ENCODE measurements at places on chromosomes 12 and 14. TPM values are rescaled to one million over a fixed set of nuclear protein-coding genes. Genes with fewer than 3 reads are reported as not detected.

GRCh38 chr12:53352331-53353256, 16.4 kb upstream of the SP7 start:
- H3K4me1 ChIP-seq = no peaks in the 10 kb centered on the region
- no peak overlapping the region for H3K4me3 ChIP-seq
- H3K27me3 ChIP-seq = no peaks in the 10 kb centered on the region
- H3K36me3 ChIP-seq = no peaks in the 10 kb centered on the region
- peak; percentile 81 for DNase-seq
- H3K27ac ChIP-seq = no peak overlapping the region

DNA sequence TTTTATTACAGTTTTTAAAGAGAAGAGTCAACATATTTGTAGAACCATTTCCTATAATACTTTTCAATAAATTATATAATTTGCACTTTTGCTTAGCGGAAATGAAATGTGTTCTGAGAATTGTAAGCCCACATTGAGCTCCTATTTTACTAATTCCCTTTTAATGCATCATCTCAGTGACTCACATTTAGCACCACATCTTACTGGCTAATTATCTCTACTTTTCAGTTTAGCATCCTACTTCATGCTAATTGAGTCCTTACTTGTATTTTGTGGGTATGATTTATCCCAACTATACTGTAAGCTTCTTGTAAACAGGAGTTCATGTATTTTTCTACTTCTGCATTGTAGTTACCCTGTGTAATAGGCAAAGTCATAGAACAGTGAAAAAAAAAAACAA, 67.5 kb downstream of the TMX1 start:
- no peak overlapping the region for H3K27ac ChIP-seq
- H3K4me1 ChIP-seq = peaks cover 18% of the 10 kb centered on the region
- no peak for DNase-seq
- no peaks in the 10 kb centered on the region for H3K36me3 ChIP-seq

DNA sequence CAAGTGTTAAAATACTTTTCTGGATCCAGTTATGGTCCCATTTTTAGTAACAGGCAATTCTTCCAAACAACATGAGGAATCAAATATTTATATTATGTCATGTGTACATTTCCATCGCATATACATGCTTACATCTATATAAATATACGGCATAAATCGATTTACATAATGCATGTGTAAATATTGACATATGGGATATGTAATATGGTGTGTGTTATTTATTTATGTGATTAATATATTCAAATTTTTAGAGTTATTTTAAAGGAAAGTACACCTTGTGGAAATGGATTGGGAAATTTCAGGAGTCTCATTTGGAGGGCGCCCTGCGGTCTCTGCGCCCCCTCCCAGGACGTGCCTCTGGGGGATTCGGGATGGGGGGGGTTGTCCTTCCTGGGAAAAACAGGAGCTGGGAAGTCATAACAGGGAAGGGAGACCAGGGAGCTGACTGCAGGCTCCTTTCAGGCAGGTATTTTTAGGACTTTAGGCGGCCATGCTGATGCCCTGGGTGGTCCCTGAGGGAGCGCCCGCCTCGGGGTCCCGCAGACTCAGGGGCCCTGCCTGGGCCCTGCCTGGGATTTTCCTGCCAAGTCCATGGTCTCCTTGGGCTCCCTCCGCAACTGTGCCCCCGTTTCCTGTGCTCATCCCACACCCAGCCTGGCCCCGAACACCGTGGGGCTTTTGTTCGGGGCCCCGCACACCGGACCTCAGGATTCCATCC, 82.7 kb upstream of the SFSWAP start:
- H3K27ac ChIP-seq = no peak overlapping the region
- H3K4me3 ChIP-seq = no peak overlapping the region
- no peaks in the 10 kb centered on the region for H3K27me3 ChIP-seq
- no peak for DNase-seq
- H3K36me3 ChIP-seq = no peaks in the 10 kb centered on the region

GRCh38 chr14:104879201-104879982, 14.3 kb downstream of the CEP170B start:
- no peak overlapping the region for H3K4me3 ChIP-seq
- H3K4me1 ChIP-seq = no peaks in the 10 kb centered on the region
- H3K27ac ChIP-seq = no peak overlapping the region
- H3K36me3 ChIP-seq = no peaks in the 10 kb centered on the region
- no peak for DNase-seq

DNA sequence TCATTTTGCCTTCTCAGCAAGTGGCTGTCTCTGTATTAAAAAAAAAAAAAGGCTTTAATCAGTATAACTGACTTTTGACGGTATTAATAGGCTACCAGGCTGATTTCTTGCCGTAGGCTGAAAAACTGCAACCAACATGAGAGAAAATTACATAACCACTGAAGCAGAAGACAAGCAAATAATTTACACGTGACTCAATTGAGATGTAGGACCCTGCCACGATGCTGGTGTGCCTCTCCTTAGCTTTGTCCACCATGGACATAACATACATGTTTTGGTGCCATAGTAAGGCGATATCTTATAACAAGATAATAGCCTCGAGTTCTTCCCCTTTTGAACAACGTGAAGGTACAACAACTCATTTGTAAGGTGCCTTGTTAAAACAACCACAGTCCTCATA, 88.7 kb upstream of the GRIP1 start:
- H3K27ac ChIP-seq = no peak overlapping the region
- no peak overlapping the region for H3K4me3 ChIP-seq
- H3K36me3 ChIP-seq = no peaks in the 10 kb centered on the region
- no peaks in the 10 kb centered on the region for H3K27me3 ChIP-seq

- no peaks in the 10 kb centered on the region for H3K4me1 ChIP-seq
- no peak overlapping the region for H3K4me3 ChIP-seq
- H3K36me3 ChIP-seq = no peaks in the 10 kb centered on the region
- DNase-seq = no peak
Observed at GRCh38 chr12:78241446-78241845, 410.8 kb downstream of the NAV3 start.

- H3K4me1 ChIP-seq = no peaks in the 10 kb centered on the region
- DNase-seq = no peak
- H3K27ac ChIP-seq = no peak overlapping the region
- H3K36me3 ChIP-seq = no peaks in the 10 kb centered on the region
- no peaks in the 10 kb centered on the region for H3K27me3 ChIP-seq
- no peak overlapping the region for H3K4me3 ChIP-seq
Observed at GRCh38 chr14:101054671-101055070, 151.1 kb upstream of the RTL1 start.

GRCh38 chr14:55519473-55520080, 60.4 kb upstream of the KTN1 start:
- no peaks in the 10 kb centered on the region for H3K27me3 ChIP-seq
- peak overlapping the region; percentile 66 for H3K27ac ChIP-seq
- no peak overlapping the region for H3K4me3 ChIP-seq
- H3K36me3 ChIP-seq = no peaks in the 10 kb centered on the region
- H3K4me1 ChIP-seq = no peaks in the 10 kb centered on the region
- peak; percentile 39 for DNase-seq

DNA sequence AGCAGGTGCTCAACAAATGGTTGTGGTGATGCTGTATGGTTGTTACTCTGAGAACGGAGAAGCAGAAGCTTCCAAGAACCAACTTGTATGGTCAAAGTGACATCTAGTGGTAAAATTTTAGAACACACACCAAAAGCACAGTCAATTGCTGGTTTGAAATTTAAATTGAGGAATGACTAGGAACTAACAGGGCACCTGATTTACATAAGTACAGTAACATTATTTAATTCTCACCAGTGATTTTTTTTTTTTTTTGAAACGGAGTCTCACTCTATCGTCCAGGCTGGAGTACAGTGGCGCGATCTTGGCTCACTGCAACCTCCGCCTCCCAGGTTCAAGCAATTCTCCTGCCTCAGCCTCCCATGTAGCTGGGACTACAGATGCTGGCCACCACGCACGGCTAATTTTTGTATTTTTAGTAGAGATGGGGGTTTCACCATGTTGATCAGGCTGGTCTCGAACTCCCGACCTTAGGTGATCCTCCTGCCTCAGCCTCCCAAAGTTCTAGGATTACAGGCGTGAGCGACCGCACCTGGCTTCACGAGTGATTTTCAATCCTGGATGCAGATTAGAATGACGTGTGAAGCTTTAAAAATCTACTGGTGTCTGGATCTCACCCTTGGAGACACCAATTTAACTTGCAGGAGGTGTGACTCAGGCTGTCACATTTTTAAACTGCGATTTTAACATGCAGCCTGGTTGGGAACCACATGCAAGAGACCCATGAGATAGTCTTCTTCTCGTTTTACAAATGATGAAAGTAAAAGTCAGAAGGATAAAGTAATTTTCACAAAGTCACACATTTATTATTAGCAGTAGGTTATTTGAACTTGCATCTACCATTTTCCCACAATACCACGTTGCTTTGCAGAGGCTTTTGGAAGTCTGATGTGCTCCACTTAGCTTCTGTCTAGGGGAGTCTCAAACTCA, 14.1 kb upstream of the NUMB start:
- no peak overlapping the region for H3K27ac ChIP-seq
- H3K27me3 ChIP-seq = no peaks in the 10 kb centered on the region
- DNase-seq = no peak
- H3K4me3 ChIP-seq = no peak overlapping the region
- H3K36me3 ChIP-seq = no peaks in the 10 kb centered on the region

GRCh38 chr12:3119192-3119755, 42.1 kb downstream of the TSPAN9 start:
- H3K27ac ChIP-seq = peak overlapping the region; percentile 93
- H3K4me3 ChIP-seq = no peak overlapping the region
- DNase-seq = no peak
- peaks cover 43% of the 10 kb centered on the region for H3K4me1 ChIP-seq
- no peaks in the 10 kb centered on the region for H3K27me3 ChIP-seq

GRCh38 chr12:2179953-2180736, 127.4 kb downstream of the CACNA1C start:
- H3K27me3 ChIP-seq = no peaks in the 10 kb centered on the region
- no peaks in the 10 kb centered on the region for H3K36me3 ChIP-seq
- no peak overlapping the region for H3K4me3 ChIP-seq
- peaks cover 9% of the 10 kb centered on the region for H3K4me1 ChIP-seq

DNA sequence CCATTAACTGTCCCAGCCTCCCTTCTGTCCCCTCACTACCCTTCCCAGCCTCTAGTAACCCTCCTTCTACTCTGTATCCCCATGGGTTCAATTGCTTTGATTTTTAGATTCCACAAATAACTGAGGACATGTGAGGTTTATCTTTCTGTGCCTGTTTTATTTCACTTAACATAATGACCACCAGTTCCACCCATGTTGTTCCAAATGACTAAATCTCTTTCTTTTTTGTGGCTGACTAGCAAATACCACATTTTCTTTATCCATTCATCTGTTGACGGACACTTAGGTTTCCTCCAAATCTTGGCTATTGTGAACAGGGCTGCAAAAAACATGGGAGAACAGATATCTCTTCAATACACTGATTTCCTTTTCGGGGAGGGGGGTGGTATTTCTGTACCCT, 65.7 kb downstream of the PRKD1 start:
- H3K27ac ChIP-seq = no peak overlapping the region
- DNase-seq = no peak
- no peaks in the 10 kb centered on the region for H3K27me3 ChIP-seq
- no peak overlapping the region for H3K4me3 ChIP-seq

GRCh38 chr14:33567731-33568130, 383.1 kb downstream of the EGLN3 start:
- no peaks in the 10 kb centered on the region for H3K36me3 ChIP-seq
- DNase-seq = no peak
- H3K4me3 ChIP-seq = no peak overlapping the region
- H3K4me1 ChIP-seq = no peaks in the 10 kb centered on the region

- no peak overlapping the region for H3K27ac ChIP-seq
- no peaks in the 10 kb centered on the region for H3K4me1 ChIP-seq
- H3K27me3 ChIP-seq = no peaks in the 10 kb centered on the region
- H3K36me3 ChIP-seq = no peaks in the 10 kb centered on the region
Observed at GRCh38 chr14:59116984-59117415, 71.5 kb upstream of the DAAM1 start.

The TROAP gene
- total RNA-seq = 1.8 TPM

The TOMM20L gene
- not detected for total RNA-seq

The RIMBP2 gene
- under 0.01 TPM for total RNA-seq

The ADCY6 gene
- 42.0 TPM for total RNA-seq

The TAS2R46 gene
- 4.6 TPM for total RNA-seq

The DENND5B gene
- total RNA-seq = 18.7 TPM

The TMPRSS12 gene
- not detected for total RNA-seq

The BDKRB2 gene
- 4.2 TPM for total RNA-seq

All from breast epithelium (tissue), 4 donors.